ENCODE measurements at places on chromosomes 2 and 18.

- no peak for DNase-seq
Measured at GRCh38 chr2:79950526-79950925, 354.0 kb downstream of the LRRTM1 start.

GRCh38 chr18:22951823-22952222 is 18.7 kb downstream of the RBBP8 start:
- DNase-seq = no peak

DNA sequence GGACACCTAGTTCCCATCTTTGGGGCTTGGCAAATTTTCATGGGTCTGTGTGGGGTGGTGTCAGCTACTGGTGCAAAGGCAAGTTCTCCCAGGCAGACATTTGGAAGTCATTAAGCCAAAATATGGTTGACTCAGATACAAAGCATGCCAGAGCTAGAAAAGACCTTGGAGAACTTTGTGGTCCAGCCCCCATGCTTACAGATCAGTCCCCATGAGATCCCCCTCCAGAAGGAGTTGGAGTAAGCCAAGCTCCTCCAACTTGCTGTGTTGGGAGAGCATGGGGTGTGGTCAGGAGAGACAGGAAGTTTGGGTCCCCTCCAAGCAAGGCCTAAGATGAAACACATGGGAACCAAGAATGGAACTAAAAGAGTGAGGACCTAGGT is 224.5 kb downstream of the CYP26B1 start:
- no peak for DNase-seq

GRCh38 chr18:9517869-9518268 is 42.6 kb downstream of the RALBP1 start:
- DNase-seq = no peak

- no peak for DNase-seq
Measured at GRCh38 chr2:218807626-218808025, 24.0 kb downstream of the PRKAG3 start.

DNA sequence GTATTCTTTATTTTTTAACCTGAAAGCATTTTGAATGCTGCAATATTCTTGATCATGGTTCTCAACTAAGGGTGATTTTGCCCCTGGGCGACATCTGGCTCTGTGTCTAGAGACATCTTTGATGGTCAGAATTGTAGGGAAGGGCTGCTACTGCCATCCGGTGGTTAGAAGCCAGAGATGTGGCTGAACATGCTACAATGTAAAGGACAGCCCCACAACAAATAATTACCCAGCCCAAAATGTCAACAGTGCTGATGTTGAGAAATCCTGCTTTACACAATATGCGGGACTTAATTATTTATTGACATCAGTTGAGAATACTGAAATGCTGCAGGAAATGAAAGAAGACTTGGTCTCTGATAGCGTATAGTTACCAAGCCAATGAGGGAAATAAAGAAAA is 37.5 kb upstream of the SERPINB2 start:
- peak; percentile 49 for DNase-seq

- no peak for DNase-seq
Measured at GRCh38 chr2:12857891-12858290, 141.2 kb downstream of the TRIB2 start.

GRCh38 chr2:241821460-241822263 is 12.7 kb downstream of the NEU4 start:
- no peak for DNase-seq

- DNase-seq = no peak
Measured at GRCh38 chr2:236956641-236957040, 129.0 kb upstream of the COPS8 start.

DNA sequence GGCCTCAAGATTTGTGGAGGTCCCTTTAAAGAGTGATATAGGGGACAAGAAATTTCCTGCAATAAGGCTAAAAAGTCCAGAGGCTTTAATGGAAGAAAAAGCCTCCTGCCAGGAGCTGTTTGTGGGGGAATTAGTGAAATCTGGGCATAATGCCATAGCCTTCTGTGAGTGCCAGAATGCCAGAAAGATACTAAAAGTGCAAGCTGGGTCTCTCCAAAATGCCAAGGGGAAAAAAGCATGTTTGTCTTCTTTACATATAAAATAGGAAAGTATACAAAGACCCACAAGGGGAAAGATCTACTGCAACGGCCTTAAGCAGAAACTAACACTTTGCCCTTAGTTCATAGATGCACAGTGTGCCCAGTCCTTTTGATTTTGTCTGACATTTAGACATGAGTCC is 647.7 kb upstream of the ZNF804A start:
- DNase-seq = no peak

- peak; percentile 68 for DNase-seq
Measured at GRCh38 chr2:118032169-118033013, 18.5 kb upstream of the CCDC93 start.

DNA sequence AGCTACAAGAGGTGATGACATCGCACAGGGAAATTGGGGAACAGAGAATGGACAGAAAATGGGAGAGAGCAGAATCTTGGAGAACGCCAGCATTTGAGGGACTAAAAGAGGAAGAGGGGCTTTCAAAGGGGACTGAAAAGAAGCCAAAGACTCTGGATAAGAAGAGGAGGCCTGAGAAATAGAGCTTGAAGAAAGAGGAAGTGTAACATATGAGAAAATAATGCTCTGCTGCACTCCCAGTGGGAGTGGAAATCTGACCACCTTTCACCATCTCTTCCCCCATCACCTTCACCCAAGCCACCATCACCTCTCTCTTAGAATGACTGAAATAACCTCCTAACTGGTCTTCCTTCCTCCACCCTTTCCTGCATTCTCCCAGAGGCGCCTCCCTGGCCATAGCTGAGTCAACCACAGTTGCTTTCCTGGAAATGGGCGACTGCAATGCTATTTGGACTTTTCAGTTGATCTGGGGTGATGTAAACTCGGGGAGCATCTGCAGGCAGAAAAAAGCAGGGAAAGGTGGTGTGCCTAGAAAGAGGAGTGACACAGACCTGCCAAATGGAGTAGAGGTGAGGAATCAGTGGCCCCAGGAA is 16.8 kb downstream of the CXCR1 start:
- no peak for DNase-seq

GRCh38 chr2:177617849-177618248 is 225.3 kb downstream of the AGPS start:
- no peak for DNase-seq

- DNase-seq = no peak
Measured at GRCh38 chr2:45315861-45316260, 295.2 kb downstream of the SRBD1 start.

GRCh38 chr2:35741556-35741955 is 614.0 kb upstream of the CRIM1 start:
- DNase-seq = no peak

DNA sequence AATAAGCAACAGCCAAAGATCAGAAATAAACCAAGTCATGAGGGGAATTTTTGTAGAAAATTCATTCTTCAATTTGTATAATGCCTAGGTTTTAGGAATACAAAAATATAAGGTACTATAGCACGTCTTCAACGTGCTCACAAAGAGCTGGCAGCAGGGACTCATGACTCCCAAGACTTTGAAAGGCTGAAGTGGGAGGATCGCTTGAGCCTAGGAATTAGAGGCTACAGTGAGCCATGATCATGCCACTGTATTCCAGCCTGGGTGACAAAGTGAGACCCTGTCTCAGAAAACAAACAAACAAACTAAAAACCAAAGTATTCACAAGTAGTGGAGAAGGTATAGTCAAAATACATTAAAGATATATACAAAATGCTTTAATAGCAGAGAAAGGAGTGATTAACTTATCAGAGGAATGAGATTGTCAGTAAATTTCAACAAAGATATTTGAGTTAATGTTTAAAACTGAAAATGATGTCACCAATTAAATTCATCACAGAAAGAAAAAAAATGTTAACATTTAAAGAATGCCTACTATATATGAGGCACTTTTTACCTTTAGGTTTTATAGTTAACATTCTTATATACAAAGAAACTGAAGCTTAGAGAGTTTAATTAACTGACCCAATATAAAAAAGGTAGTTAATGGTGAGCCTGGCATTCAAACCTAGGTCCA is 3.2 kb downstream of the WDR33 start:
- DNase-seq = no peak

DNA sequence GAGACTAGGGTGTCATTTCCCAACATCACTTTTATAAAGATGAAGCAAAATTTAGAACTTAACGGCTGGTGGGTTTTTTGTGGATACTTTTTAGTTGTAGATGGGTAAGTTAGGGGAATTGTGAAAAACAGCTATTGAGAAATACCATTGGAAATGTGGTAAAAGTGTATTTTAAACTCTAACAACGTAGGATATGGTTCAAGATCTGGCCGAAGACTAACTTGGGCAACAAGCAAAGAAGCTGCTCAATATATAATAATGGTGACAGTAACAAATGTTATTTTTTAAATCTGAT is 1.6 kb downstream of the DNAH7 start:
- no peak for DNase-seq

DNA sequence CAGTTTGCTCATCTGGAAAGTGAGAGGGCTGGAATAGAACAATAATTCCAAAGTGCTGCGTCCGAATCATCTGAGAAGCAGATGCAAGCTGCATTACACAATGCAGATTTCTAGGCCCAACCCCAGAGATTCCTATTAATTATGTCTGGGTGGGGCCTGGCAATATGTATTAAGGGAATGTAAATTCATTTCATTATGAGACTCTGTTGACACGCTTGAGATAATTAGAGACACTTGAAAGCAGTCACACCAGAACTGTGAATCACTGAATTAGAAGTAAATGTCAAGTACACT is 54.7 kb upstream of the HK2 start:
- no peak for DNase-seq

DNA sequence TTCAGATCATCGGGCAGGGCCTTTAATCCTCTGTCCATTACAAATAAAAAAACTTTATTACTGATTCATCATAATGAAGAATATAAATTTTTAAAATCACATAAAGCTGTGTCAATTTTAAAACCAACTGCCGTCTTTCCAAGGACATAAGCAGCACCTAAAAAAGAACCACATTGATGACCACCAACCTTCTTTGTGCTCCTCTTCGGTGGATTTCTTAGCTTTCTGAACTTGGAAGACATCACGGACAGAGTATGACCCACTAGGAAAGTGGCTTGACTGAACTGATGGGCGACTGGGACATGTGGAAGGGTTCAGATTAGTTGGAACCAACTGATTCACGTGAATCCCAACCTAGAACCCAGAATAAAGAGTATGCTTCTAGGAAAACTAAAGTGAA is 68.9 kb downstream of the EIF5B start:
- no peak for DNase-seq

- DNase-seq = no peak
Measured at GRCh38 chr2:20868377-20868776, 45.5 kb upstream of the LDAH start.

GRCh38 chr2:196291873-196292800 is 120.8 kb upstream of the STK17B start:
- DNase-seq = no peak

DNA sequence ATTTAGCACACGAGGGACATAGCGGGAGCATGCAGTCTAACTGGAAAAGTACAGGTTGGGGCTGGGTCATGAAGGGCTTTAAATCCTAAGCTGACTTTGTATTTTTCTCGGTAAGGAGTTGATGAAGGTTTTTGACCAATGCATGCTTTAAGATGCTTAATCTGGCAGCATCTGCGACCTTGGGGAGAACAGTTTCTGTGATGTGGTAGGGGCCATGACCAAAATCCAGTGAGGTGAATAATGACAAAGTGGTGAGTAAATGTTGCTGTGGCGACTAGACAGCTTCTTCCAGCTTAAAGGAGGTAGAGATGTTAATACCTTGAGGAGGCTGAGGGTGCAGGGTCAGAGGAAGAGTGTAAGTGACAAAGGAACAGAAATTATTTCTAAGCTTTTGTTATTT is 174.6 kb upstream of the ALPP start:
- no peak for DNase-seq

- DNase-seq = no peak
Measured at GRCh38 chr18:9868857-9869714, 16.7 kb upstream of the TXNDC2 start.

DNA sequence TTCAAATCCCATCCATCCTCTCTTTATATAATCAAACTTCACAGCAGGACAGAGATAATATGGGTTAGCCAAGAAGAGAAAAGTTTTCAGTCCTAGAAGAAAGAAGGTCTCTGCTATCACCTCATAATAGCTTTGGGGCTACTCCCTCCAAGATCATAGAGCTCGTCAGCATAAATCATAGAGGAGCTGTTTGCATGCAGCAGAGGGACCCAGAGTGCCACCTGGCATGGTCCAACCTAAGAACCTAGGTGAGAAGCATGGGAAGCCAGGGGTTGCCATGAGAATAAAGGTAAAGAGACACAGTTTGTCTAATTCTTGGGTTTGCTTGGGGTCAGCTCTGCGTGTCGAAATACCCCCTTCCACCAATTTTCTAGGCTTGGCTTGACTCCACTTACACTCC is 87.1 kb upstream of the CYP1B1 start:
- DNase-seq = no peak

DNA sequence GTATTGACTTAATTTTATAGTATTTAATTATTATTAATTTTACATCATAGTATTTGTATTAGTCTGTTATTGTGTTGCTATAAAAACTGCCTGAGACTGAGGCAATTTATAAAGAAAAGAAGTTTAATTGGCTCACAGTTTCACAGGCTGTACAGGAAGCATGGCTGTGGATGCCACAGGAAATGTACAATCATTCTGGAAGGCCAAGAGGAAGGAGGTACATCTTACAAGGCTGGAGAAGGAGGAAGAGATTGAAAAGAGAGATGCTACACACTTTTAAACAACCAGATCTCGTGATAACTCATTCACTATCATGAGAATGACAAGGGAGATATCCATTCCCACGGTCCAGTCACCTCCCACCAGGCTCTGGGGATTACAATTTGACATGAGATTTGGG is 2019.4 kb upstream of the PIK3C3 start:
- DNase-seq = no peak

GRCh38 chr2:83323038-83323437 is 1136.0 kb downstream of the SUCLG1 start:
- DNase-seq = no peak

DNA sequence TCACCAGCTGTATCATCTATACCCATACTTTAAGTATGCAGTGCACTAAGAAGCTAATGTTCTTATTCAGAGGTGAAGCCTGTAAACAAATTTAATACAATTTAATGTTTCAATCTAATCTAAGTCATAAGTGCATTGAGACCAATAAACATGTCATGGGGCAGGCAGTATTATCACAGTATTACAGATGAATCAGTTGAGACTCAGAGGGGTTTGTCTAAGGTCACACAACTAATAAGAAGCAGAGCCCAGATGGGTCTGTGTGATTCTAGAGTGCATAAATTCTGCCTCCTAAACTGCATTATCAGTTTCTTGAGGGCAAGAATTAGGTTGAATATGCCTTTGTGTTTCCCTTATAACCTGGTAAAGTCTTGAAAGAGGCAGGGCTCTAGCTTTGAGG is 140.9 kb upstream of the RNF152 start:
- no peak for DNase-seq

Data from NAMALWA (cell line).